ENCODE measurements at places on chromosomes 13 and 19.

GRCh38 chr19:31351855-31352195 is 2.6 kb upstream of the TSHZ3 start:
- DNase-seq = peak; percentile 26

DNA sequence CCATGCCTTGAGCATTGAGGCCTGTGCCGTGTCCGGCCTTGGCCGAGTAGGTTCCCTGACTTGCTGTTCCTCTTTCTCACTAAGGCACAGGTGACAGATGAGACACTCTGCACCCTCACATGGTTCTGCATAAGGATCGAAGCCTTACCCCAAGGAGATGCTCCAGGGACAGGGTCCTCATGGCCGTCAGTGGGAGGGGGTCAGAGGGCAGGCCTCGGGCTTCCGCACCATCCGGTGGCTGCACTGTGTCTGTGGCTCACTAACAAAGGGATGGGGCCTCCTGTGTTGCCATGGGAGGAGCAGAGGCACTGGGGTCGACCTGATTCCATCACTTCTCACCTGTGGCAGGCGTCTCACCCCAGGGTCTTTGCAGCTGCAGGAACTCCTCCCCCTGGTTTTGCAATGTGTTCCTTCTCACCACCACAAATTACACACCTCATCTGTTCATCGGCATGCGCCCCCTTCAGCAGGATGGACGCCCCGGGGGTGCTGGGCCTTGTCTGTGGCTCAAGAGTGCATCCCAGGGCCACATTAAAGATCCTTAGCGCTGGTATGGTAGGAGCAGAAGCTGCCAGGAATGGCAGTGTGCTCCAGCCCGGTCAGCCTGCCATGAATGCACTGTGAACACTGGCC is 113.3 kb upstream of the SOX1 start:
- no peak for DNase-seq

GRCh38 chr19:47021536-47022139 is 2.0 kb downstream of the NPAS1 start:
- no peak for DNase-seq

DNA sequence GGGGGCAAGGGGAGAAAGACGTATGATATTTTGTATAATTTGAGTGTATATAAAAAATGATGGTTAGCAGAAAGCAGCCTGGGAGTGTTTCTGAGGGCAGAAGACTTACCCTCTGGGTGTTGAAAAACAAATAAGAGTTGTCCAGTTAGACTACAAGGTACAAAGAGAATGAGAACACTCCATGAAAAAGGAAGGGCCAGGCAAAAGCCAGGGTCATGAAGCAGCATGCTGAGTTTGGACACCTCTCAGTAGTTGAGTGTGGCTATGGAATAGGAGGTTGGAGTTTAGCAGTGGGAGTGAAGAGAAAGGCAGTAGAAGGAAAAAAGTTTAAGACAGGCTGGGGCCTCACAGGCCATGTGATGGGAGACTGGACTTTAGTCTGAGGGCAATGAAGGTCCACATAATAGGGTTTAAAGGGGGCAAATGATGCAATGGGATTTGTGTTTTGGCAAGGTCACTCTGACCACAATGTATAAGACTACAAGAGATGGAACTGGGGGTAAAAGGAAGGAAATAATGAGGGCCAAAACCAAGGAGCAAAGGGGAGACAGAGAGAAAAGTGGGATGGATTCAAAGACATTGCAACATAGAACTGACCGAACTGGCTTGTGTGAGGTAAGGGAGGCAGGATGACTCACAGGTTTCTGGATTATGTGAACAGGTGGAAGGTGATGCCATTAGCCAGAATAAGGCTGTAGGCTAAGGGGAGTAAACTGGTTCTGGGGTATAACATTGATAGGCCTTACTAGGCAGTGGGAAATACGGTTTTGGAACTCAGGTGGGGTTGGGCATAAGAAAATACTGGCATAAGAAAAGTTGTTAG is 76.6 kb downstream of the SERP2 start:
- no peak for DNase-seq

DNA sequence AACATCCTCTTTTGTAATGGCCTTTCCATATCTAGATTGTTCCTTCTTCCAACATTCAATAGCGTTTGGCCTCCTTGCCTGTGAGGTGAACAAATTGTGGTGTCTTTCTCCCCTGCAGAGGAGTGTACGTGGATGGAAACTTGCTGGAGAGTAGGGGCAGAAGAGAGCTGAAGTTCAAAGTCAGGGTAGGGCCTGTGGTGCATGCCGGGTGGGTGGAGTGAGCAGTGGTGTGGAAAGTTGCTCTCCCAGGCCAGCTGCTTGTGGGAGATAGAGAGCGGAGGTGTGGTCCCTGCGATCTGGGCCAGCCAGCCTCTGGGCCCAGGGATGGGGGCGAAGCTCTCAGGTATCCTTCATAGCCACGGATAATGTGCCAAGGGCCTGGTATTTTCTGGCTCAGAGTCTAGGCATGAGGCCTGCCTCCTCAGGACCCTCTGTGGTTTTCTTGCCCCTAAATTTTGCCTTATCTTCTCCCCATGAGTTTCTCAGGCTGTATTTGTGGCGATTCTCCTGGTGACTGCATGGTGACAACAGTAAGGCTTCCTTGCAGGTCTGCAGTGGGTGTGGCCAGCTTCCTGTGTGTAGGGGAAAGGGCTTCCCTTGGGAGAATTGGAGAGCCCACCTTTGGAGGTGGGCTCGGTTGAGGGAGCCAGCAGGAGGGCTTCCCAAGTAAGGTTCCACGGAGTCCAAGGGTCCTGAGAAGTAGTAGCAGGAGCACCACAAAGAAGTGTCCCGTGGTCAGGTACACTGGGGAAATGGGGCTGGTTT is 6.7 kb downstream of the RGCC start:
- no peak for DNase-seq

- DNase-seq = no peak
Observed at GRCh38 chr13:114068656-114069318, 63.6 kb downstream of the RASA3 start.

DNA sequence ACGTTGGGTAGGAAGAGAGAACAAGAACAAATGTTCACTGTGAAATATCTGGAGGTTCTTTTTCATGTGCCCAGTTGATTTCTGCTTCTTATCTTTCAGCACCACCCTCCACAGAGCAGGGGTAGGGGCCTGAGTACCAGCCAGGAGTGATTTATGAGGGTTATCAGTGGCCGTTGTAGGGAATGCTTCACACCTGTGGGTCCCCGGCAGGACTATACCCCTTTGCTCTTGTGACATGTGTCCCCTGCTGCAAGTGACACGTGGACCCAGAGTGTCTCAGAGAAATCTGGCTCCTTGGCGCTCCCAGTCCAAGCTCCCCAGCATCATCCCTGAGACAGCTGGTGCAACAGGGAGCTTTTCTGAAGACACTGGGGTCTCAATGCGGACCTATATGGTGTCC is 29.7 kb downstream of the SIAH3 start:
- no peak for DNase-seq

- no peak for DNase-seq
Observed at GRCh38 chr13:22877421-22877820, 303.4 kb upstream of the SGCG start.

- DNase-seq = no peak
Observed at GRCh38 chr19:1136621-1137317, 33.0 kb downstream of the GPX4 start.

Measured in left ventricle myocardium inferior (tissue), 1 donor.